Stimulated activated CD8-positive, alpha-beta memory T cell treated with anti-CD3 and anti-CD28 coated beads, Interleukin-12 subunit alpha, Interleukin-12 subunit beta, amount 100 ng/mL, for 4 hours (primary cell): ENCODE measurements at places on chromosomes 1 and 21.

GRCh38 chr1:214367841-214368240 lies 86.9 kb downstream of the SMYD2 start:
- DNase-seq = no peak

DNA sequence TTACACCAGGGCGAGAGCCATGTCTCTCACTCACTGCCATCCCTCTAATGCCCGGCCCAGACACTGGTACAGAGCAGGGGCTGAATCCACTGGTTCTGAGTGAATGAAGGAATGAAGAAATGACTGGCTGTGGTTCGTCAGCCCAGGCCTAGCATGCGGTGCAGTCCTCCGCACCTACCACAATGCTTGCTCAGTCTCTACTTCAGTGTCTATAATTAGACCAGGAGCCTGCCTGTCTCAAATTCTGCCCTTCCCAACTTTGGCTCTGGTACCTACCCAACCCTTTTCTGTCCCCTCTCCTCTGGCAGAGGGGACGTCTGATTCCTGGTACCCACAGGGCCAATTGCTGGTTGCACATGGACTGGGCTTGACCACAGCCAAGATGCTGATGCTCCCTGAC lies 118.2 kb upstream of the GRIK3 start:
- DNase-seq = no peak

DNA sequence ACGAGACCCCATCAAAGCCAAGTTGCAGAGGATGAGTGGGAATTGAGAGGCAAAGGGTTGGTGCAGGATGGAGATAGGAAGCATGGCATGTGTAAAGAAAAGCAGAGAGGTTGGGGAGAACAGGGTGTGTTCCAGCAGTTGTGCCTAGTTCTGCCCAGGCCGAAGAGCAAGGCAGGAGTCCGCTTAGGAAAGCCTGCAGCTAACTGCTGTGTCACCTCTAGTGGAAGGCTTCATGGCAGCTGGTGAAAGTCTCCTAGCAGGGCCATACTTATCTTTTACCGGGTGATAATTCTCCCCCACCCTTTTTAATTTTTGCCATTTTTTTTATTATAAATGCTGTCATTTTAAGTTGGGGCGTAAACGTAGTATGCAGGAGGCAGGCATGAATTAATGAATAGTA lies 93.6 kb downstream of the NFIA start:
- no peak for DNase-seq

GRCh38 chr1:95067062-95067461 lies 5.7 kb downstream of the ALG14 start:
- DNase-seq = no peak

- no peak for DNase-seq
Measured at GRCh38 chr1:152933196-152933595, 13.8 kb upstream of the SPRR5 start.

- no peak for DNase-seq
Measured at GRCh38 chr21:15423676-15424445, 305.9 kb upstream of the USP25 start.

DNA sequence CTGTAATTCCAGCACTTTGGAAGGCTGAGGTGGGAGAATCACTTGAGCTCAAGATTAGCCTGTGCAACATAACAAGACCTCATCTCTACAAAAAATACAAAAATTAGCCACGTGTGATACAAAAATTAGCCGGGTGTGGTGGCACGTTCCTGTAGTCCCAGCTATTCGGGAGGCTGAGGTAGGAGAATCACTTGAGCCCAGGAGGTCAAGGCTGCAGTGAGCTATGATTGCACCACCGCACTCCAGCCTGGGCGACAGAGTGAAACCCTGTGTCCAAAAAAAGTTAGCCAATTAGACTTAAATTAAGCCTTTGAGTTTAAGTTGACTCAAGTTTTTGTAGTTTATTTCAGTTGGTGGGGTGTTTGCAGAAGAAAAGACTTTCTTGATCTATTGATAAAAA lies 11.8 kb downstream of the CXADR start:
- no peak for DNase-seq

DNA sequence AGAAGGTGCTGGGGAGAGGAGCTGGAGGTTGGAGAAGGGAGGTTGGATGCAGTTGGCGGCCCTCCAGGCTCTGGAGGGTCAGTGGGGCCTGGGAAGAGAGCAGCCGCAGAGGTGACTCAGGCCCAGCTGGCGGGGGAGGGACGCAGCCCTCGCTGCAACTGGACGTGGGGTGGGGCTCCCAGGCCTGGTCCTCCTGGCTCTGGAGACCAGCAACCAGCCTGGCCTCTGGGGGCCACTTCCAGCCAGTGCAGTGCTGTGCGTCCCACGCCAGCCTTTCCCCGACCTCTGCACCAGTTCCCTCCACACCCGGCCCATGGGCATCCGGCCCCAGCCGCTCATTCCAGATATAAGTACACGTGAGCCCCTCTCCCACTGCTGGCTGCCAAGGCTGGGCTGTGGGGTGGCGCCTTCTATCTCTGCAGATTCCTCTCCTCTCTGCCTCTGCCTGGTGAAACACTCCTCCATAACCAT lies 38.0 kb upstream of the COL18A1 start:
- DNase-seq = no peak

DNA sequence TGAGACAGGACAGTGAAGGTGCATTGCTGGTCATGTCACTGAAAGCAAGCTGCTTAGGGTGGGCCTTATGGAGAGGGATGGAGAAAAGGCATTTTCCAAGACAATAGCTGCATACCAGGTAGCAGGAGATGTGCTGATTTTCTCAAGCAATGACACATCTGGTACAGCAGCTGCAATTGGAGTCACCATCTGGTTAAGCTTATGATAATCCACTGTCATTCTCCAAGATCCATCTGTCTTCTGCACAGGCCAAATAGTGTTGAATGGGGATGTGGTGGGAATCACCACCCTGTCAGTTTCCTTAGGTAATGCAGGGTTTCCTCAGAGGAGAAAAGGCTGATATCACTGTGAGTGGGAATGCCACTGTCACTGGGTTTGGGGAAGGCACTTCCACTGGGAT lies 54.6 kb downstream of the ADSS2 start:
- DNase-seq = no peak

DNA sequence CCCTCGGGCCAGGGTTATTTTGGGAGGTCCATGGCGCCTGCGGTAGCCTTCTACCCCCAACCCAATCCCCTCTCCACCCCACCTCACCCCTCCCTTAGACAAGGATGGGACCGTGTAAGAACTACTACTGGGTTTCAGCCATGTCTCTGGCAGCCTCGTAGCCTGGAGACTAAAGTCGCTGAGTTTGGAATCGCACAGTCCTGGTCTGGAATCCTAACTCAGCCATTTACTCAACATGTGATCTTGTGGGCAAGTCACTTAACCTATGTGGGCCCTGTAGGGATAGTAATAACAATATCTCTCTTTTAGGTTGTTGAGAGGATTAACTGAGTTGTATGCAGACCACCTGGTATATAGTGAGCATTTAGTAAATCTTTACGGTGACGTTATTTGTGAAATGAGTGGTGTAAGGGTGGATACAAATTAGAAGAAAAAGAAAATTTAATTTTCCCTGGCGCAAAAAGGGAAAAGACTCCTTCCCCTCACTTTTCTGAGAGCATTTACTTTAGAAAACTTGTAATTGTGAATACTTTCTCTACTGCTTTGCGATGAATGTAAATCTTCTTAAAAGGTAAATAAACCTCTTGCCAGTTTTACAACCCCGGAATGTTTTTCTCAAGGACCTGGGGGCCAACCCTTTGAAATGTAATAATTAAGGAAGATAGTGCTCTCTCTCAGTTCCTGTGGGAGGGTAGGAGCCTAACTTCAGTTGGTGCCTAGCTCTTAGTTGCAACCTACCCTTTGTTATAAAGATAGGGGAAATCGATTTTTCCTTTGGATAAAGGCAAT lies 615 bp upstream of the MRPS15 start:
- no peak for DNase-seq
